Calu3 (cell line): ENCODE measurements at places on chromosomes 2 and 18.

DNA sequence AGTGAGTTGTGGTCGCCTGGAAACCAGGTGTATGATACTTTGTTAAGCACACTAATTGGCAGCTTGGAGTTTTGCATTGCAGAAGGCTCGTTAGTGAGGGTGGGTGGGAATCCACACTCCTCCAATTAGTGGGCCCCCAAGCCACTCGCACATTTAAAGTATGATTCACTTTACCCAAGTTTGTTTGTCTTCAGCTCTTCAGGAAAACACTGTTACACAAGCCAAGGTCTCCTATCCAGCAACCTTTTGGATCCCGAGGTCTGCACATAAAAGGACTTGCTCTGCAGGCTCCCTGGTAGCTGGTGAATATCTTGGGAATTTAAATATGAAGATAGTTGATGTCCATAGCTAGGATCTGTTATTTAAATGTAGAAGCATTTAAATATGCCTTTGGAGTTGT lies 66.1 kb downstream of the NPAS2 start:
- no peak for DNase-seq

- DNase-seq, result no peak
These were observed 52.5 kb downstream of the KCNF1 start for GRCh38 chr2:10964052-10964790.

DNA sequence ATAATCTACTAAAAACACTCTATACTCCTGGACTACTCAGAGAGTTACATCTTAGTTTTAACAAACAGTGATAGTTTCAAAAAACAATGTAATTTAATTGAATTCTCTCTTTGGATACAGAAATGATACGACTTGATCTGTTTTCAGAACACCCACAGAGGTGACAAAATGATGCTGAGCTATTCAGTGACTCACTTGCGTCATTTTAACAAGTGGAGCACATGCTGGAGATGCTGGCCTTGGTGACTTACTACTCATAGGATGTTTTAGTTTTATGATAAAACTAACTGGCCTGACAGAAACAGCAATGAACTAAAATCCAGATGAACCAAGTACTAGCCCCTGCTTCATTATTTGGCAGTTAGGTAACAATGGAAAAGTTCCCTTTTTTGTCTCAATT lies 101.3 kb upstream of the ITGB6 start:
- no peak for DNase-seq

GRCh38 chr18:11512096-11513025 lies 97.0 kb upstream of the SLC35G4 start:
- DNase-seq, result peak; percentile 32

DNA sequence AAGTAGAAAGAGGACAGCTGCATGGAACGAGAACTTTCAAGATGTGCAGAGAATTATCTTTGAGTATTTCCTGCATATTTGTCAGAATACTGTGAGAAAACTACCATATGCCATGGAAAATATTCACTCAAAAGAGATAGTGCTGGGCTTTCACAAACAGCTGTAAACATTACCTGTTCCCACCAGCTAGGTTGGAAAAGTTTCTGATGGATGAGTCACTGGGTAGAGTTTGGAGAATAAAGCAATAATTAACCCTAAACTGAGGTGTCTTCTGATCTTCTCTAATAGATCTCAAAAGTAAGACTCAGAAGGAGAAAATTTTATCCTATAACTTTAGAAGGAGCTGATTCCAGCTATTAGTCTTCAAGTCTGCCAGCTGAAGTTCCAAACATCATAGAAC lies 3.9 kb upstream of the FSIP2 start:
- DNase-seq, result no peak

GRCh38 chr18:46013484-46014189 lies 46.5 kb upstream of the EPG5 start:
- no peak for DNase-seq

GRCh38 chr2:42914314-42914713 lies 121.9 kb upstream of the HAAO start:
- DNase-seq, result no peak

GRCh38 chr2:25160376-25160775 lies 8.0 kb downstream of the POMC start:
- DNase-seq, result no peak

- no peak for DNase-seq
These were observed 373.6 kb upstream of the ST6GAL2 start for GRCh38 chr2:107259408-107260195.

DNA sequence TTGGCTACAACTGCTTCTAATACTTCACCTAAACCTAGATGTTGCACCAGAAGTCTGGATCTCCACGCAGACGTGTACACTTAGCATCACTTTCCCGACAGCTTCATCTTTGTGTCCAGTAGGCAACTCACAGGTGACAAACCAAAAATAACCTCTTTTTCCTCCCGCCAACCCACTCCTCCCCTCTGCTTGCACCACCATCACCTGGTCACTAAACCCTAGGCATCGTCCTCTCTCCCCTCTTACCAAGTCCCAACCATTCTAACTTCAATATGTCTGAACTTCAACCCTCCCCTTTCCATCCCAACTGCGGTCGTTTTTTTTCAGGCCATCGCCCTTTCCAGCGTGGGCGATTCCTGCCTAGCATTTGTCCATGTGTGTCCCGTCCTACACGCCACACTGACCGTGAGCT lies 413 bp upstream of the CHMP3 start:
- DNase-seq, result no peak

DNA sequence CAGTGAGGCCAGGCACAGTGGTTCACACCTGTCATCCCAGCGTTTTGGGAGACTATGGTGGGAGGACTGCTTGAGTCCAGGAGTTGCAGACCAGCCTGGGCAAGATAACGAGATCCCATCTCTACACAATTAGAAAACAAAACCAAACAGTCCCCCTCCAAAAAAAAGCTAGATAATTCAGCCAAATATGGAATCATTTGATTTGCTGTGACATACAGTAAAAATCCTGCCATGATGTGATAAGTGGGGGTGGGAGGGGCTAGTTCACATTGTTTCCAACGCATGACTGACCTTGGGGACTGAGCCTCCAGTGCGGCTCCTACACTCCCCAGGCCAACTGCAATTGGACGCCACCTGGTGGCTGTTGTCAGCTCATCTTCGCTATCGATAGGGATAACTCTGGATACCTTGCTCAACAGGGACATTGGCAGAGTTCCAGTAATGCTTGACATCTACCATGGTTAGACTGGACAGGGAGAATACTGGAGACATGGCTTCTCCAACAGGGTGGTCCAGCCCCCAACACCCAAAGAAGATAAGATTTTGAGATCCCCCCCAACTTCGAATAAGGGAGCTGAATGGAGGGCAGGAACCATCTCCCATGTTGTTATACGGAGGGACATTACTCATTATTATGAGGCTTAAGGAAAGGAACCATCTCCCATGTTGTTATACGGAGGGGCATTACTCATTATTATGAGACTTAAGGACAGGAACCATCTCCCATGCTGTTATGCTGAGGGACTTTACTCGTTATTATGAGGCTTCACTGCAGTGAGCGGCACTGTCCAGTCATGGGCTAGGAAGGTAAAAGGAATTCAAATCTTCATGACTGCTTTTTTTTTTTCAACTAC lies 135.9 kb downstream of the TGIF1 start:
- DNase-seq, result peak; percentile 91

DNA sequence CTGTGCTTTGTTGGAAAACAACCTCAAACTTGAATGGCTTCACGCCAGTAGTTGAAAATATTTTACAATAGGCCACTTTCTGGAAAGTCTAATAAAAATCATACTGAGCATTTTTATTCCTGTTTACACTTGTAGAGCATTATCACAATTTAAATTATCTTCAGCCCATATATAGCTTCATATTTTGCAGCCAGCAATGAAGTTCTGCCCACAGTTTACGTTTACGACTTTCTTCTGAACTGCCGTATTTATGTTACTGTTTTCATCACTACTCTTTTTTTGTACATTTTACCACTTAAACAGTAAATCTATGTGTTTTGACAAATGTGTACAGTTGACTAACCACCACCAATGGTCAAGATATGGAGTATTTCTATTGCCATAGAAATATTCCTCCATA lies 86.2 kb downstream of the COPS8 start:
- DNase-seq, result no peak

DNA sequence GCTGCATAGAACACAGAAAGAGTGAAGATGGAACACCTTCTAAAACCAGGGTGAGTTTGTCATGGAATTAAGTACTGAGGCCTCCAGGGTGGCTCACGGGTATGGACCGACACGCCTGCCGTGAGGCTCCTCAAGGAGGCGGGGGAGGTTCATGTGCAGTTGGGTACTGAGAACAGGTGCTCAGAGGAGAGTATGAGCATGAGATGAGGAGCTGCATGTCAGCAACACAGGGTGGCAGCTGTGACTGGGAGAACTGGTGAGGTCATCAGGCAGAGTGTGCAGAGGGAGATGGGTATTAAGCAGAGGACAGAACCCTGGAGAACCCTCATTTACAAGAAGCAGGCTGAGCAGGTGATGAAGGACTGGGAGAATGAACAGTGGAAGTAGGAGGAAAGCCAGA lies 63.2 kb upstream of the KLHL29 start:
- DNase-seq, result no peak

GRCh38 chr18:50559752-50560680 lies at the start of gene MAPK4:
TSS of gene MAPK4 (plus strand) at chr18:50560087. CDS start at chr18:50663959, 103,872 bp downstream.
- DNase-seq, result peak; percentile 60

DNA sequence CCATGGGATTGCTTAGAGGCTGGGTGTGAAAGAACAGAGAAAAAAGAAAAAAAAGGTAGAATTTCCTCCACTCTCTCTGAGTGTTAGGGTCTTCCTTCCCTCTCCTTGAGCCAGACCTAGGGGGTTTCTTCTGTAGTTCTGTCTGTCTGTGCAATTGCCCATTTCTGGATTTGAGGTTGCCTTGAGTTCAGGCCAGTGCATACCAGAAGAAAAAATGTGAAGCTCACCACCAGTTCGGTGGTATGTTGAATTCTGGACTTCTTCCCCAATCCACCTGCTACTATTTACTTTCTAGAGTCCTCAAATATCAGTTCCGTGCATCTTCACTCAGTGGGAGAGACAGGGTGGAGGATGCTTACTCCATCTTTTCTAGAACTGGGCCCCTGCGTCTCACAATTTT lies 15.3 kb upstream of the SELENOI start:
- no peak for DNase-seq

- DNase-seq, result no peak
These were observed 20.0 kb downstream of the ACVR1 start for GRCh38 chr2:157856187-157856515.

DNA sequence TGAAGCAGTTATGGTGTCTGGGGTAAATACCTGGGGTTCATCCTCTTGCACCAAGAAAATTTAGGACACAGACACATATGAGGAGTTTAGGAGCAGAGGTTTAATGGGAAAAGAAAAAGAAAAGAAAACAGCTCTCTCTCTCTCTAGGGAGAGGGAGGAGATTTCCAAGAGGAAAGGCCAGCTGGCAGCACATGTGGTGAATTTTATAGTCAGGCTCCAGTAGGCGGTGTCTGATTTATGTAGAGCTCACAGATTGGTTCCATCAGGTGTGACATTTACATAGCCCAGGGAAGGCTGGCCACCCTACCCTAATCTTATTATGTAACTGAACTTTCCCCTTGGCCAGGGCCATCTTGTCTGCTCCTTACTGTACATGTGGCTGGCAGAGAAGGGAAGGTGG lies 297.5 kb upstream of the RGPD4 start:
- DNase-seq, result no peak

DNA sequence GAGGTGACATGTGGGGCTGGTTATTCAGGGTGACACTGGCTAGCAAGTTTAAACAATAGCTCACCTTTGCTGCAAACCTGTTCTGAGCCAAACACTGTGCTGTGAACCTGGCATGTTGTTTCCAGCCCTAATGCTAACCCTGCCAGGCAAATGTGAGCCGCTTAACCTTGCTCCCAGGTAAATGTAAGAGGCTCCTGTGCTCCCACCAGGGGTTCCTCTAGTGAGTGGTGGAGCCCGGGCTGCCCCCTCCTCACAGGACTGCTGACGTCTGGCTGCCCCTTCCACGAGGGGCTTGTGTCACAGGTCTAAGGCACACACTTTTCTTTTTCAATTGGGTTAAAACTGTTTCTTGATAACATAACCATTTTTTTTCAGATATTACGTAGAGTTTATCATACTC lies 223.7 kb downstream of the DCDC2C start:
- DNase-seq, result no peak

DNA sequence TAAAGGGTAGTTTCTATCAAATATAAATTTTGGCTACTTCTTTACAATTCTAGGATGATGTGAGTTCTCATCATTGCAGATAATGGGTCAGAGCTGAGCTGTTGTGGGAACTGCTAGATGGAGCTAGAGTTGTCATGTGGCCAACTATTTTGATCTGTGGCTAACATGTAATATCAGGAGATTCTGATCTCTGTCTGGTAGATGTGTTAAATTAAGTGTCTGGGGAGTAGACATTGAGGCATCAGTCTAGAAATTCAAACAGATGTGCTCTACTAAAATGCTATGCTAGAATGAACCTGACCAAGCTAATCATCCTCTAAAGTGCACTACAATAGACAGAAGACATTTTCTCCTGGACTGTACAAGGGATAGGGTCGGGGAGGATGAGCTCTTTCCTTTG lies 30.3 kb upstream of the DARS1 start:
- no peak for DNase-seq

- DNase-seq, result no peak
These were observed 20.1 kb downstream of the INPP5D start for GRCh38 chr2:233079953-233080835.
